ENCODE measurements at places on chromosomes 7 and 10.

- no peak for DNase-seq
These were observed 238.5 kb upstream of the KMT2E start for GRCh38 chr7:104775531-104775930.

GRCh38 chr7:71497256-71497946 lies 365.5 kb downstream of the GALNT17 start:
- no peak for DNase-seq

DNA sequence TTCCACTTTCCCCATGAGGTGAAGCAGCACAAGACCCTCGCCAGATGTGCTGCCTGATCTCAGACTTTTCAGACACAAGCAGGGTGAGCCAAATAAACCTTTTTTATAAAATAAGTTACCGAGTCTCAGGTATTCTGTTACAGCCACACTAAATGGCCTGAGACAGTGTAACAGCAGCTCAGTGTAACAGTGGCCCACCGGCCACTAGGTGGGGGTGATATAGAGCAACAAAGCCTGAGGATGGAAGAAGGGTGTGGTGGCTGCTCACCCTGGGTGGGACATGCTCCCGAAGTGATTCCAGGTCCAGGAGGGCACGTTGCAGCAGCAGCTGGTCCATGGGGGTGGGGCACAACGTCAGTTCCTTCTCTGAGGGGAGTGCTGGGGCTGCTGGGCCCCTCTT lies 44.6 kb downstream of the BMS1 start:
- DNase-seq = no peak

DNA sequence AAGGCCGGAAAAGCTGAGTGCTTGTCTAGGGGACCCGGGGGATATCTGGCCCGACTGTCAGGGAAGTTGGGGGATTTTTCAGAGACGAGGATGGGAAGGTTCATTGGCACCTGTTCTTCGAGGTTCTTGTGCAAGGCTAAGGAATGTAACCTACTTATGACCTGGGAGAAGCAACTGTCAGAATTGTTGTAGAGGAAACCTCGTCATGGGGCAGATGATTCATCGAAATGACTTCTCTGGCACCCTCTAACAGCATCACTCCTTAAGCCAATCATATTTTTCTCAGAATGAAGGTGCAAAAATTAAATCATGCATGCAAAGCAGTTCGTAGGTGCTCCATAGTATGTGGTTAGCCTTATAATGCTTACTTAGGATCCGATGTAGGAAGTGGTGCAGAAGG lies 58.6 kb downstream of the PLXDC2 start:
- DNase-seq = no peak

- DNase-seq = no peak
These were observed 27.4 kb upstream of the PLA2G12B start for GRCh38 chr10:72981882-72982529.

- no peak for DNase-seq
These were observed 98.0 kb downstream of the CTBP2 start for GRCh38 chr10:125062227-125062913.

GRCh38 chr10:36349445-36350078 lies 707.5 kb upstream of the FZD8 start:
- DNase-seq = no peak

GRCh38 chr7:5063698-5064097 lies 18.0 kb downstream of the RBAK start:
- no peak for DNase-seq

- no peak for DNase-seq
These were observed 48.2 kb downstream of the CUBN start for GRCh38 chr10:17081431-17081830.

DNA sequence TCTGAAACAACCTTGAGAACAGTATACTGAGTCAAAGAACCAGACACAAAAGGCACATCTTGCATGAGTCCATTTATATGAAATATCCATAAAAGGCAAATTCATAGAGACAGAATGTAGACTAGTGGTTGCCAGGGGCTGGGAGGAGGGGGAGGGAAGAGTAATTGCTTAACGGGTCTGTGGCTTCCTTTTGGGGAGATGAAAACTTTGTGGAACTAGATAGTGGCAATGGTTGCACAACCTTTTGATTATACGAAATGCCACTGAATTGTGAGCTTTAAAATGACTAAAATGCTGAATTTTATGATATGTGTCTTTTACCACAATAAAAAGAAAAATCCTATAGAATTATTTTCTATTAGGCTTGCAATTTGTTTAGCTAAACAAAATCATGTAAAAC lies 16.8 kb downstream of the ADRB1 start:
- DNase-seq = no peak

- DNase-seq = no peak
These were observed 95.8 kb upstream of the COL1A2 start for GRCh38 chr7:94298943-94299342.

DNA sequence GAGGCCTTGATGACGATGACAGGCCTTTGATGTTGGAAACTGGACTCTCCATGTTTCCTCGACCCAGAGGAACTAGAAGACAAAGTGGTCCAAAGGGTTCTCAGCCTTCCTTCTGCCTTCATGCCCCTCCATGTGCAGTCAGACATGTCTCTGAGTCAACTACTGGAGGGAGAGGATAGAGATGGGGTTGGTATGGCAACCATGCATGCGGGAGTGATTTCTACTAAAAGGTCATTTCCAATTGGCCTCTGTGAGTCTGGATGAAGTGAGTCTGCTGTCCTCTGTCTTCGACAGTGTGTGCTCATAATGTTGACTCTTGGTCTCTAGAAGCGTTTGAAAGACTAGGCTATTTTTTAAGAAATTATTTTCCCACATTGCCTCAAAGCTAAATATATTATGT lies 29.2 kb downstream of the STK17A start:
- no peak for DNase-seq

DNA sequence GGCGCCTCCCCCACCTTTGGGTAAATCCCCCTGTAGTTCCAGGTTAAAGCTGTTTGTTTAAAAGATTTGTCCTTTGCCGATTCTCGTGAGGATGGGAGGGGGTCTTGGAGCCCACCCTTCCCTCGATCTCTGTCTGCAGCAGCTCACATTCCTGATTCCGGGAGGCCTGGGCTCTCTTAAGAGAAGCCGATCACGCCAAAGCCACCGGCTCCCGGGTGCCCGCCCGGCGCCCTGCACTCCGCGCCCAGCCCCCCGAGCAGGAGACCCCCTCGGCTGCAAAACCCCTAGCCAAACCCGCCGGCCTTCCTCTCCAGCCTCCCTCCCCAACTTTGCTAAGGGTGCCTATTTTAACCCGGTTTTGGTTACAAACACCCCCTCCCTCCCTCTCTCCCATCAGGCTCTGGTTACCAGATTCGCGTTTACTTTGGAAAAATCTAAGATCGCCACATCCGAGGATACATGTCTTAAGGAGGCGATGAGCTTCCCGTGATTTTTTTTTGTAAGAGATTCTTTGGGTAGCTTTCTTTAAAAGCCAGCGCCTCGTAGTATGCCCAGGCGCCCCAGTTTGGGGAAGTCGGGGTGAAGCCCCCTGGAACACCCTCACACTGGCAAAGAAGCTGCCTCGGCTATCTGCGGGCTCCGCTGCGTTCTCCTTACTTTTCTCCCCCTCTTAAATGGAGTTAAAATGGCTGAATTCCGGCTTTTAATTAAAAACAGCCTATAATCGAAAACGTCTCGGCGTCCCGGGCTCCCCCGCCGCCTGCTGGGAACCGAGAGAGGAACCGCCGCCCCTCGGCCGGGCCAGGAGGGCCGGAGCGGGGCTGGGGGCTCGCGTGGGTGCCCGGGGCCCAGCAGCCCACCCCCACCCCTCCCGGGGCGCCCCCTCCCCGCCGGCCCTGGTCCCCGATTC lies 983 bp downstream of the TNRC18 start:
- no peak for DNase-seq

DNA sequence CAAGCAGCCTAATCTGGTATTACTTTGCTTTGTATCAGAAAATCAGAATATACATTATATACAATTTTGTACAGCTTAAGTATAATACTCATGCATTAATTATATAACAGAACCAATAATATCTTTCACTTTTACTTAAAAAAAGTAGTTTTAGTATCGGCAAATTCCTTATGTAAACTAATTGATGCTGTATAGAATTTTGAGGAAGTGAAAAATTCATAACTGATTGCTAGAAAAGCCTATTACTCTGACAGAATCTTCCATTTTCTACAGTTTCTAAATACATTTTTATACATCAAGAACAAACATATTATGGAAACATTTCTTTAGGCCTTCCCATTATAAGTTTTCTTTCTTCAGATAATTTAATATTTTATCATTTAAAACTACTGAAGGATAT lies 124.0 kb upstream of the GPR22 start:
- DNase-seq = no peak

DNA sequence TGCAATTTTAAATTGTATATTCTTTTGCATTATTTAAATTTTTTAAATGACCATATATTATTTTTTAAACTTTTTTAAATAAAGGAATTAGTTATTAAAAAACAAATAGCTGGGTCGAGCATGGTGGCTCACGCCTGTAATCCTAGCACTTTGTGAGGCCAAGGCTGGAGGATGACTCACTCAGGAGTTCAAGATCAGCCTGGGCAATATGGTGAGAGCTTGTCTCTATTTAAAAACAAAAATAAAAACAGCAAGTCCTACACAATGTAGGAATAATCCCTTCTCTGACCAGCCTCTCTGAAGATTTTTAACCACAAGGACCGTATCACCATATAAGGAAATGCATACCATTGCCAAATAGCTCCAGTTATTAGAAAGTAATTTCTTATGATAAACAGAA lies 19.6 kb downstream of the NOC3L start:
- DNase-seq = no peak

- DNase-seq = no peak
These were observed 53.7 kb downstream of the ADCY1 start for GRCh38 chr7:45627691-45628456.

GRCh38 chr7:43108255-43109011 lies 4.0 kb upstream of the HECW1 start:
- peak; percentile 39 for DNase-seq

DNA sequence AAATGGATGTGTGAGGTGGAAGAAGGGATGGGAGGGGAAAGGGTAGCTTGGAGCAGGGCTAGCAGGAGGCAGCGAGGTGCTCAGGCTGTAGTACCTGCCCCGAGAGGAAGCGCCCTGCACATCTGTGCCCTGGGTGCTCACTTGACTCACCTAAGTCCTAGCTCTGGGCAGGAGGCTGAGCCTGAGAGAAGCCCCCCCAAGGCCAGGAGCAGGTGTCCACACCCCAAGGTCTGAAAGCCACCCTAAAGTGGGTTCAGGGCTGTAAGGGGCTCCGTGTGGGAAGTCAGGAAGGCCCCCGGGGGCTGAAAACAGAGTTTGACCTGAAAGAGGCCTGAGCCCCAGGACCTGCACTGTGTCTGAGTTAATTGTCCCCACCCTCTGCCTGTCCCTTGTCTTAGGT lies 95.8 kb upstream of the PODXL start:
- DNase-seq = no peak

DNA sequence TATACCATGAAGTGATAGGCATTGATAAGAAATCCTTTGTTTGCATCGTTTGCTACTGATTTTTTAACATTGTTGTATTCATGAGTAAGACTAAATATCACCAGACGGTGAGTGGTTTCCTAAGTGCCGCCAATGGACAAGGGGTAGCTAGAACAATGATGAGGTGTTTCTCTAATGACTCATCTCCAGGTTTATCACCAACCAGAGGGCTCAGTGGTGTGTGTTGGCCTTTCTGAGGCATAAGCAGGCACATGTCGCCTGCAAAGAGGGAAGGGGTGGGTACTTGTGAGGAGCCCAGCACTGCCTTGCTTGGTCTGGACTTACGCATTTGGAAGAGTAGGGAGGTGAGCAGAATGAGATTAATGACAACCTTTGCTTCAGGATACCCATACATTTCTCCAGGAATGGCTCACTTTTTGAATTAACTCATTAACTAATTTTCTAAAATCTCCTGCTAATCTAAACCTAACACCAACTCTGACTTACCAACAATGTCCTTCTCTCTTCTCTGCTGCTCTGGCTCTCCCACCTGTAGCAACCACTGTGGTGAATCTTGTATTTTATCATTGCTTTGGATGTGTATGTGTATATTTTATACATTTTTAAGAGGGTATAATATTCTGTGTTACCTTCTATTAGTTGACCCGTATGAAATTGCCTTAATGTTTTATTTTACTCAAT lies 722.6 kb downstream of the GRID1 start:
- no peak for DNase-seq

GRCh38 chr10:109156396-109156795 lies 766.9 kb downstream of the XPNPEP1 start:
- no peak for DNase-seq

- no peak for DNase-seq
These were observed 96.6 kb upstream of the LRRN3 start for GRCh38 chr7:110994028-110994967.

- DNase-seq = no peak
These were observed 5.8 kb upstream of the ESYT2 start for GRCh38 chr7:158834878-158835784.

GRCh38 chr7:118350260-118350659 lies 125.8 kb downstream of the ANKRD7 start:
- no peak for DNase-seq

DNA sequence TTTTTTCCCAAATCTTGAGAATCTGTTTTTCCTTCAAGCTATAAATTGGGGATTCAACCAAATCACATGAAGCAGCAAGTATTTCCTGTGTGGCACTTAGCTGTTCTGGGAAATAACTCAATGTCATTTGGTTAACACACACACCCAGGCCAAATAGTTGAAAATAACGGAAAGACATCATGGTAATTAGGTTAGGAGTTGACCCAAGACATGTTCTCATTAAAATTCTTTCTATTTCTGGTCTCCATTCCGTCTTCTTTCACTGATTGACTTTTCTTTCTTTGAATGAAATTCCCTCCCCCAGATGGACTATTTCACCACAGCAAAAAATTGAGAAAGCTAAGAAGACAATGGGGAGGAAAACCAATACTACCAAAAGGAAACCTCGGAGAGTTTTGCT lies 30.5 kb downstream of the NRP1 start:
- DNase-seq = no peak

- no peak for DNase-seq
These were observed 62.4 kb downstream of the TMEM209 start for GRCh38 chr7:130142654-130143333.

DNA sequence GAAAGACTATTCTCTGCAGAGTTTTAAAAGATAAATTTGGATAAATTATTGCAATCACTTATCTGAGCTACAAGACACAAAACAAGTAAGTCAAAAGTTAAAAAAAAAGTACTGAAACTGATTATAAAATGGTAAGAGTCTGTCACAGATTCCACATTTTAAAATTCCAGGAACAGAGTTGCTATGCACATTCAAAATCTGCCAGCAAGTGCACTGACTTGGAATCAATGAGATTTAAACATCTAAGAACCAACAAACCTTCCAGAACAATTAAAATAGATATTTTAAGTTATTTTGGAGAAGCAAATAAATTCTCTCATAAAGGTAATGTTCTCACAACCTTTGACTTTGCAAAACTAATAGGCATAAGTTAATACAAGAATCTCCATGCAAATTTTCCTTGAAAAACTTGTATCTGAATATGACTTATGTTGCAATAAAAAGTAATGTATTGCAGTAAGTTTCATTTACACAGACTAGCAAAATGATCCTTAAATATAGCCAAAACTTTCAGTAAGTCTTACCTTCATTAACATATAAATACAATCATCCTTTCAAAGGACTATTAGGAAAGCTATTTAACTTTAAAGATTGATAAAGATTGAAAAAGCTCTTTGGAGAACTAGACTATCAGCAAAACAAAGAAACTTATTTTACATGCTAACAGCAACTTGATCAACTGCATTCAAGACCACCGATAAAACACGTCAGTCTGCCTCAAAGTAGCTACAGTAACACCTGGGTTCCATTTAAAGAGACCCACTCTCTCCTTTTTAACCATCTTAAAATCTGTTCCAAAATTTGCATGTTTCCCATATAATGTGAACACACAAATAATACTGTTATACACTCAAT lies 4.4 kb downstream of the ETV1 start:
- DNase-seq = no peak

GRCh38 chr10:48941427-48942075 lies 1.9 kb upstream of the LRRC18 start:
- DNase-seq = no peak

GRCh38 chr7:150371131-150371995 lies 2.7 kb downstream of the REPIN1 start:
- no peak for DNase-seq
